ENCODE measurements at places on chromosomes 2 and 18.

DNA sequence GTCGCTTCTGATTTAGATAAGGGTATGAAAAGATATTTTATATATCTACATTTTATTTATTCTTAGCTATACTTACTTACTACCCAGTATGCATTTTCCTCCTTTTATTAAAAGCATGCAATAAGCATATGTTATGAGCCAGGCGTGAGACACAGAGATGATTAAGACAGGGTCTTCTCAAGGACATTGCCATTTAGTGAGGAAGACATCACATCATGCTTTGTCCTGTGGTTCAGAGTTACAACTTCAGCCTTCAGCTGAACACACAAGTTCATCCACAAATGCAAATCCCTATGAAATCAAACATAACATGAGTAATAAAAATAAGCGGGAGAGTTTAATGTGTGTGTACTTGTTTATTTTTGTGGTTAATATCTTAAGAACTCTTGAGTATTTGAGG, 30.2 kb downstream of the GRHL1 start:
- no peak for DNase-seq

DNA sequence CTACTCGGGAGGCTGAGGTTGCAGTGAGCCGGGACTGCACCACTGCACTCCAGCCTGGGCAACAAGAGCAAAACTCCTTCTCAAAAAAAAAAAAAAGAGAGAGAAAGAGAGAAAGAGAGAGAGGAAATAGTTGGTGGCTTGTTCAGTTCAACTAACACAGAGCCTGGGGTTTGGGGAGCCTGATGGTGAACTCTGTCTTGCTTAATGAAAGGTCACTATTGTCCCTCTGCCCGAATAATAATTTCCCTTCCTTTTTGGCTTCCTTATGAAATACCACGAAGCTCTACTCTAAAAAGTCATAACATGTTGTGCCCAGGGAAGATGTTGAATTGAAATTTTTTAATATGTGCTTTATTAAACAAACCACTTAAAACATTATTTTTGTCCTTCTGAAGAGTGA, 17.3 kb downstream of the BCL2 start:
- no peak for DNase-seq

- DNase-seq = no peak
Measured at GRCh38 chr2:196266855-196267254, 95.5 kb upstream of the STK17B start.

GRCh38 chr18:9147440-9148202, 11.0 kb downstream of the ANKRD12 start:
- DNase-seq = peak; percentile 86

- DNase-seq = no peak
Measured at GRCh38 chr18:74395648-74396154, 61.4 kb downstream of the DIPK1C start.

DNA sequence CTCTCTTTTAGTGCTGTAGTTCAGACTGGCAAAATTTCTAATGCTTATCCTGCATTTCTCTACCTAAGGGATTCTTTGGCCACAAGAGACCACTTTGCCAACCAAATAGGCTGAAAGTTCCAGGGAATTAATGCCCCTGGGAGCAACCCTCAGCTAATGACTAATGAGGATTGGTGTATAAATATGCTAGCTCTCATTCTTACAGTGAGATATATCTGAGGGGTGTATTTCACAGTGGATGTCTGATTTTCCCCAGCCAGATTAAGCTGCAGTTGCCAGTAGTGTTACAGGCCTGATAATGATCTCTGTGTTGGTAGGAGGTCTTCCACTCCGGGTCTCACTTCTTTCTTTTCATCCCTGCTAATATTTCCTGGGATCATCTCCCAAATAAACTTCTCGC, 90.4 kb downstream of the GULP1 start:
- DNase-seq = no peak

DNA sequence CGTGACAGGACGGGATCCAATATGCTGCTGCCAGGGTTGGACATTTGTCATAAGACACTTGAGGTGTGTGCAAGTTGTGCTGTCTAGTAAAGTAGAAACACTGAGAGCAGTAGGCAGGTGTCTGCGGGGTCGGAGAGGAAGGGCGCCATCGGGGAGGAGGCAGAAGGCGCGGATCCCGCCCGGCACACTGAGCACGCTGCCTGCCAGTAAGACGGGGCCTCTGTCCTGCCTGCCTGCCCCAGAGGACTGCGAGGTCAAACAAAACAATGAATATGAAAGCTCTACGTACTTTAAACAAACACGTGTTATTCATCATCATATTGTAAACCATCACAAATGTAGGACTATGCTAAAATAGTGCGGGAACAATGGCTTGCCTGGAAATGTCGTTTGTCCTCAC, 349.3 kb upstream of the SALL3 start:
- no peak for DNase-seq

- DNase-seq = peak; percentile 27
Measured at GRCh38 chr2:240437861-240438809, 2.7 kb downstream of the GPC1 start.

DNA sequence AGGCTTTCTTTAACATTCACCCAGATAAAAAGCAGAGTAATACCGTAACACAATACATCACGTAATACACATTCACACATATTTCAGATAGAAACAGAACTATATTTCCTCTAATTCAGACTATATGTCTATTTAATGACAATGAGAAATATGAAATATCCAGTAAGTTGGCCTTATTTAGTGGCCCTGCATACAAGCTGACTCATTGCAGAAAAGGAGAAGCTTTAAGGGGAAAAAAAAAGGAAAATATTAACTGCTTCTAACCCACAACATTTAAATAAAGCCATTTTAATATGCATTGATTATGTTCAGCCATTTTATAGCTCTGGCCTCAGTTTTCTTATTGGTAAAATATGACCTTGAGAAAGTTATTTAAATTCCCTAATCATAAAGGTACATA, 94.8 kb downstream of the PPP1R1C start:
- no peak for DNase-seq

- no peak for DNase-seq
Measured at GRCh38 chr18:57806978-57807285, 3.8 kb upstream of the ATP8B1 start.

- DNase-seq = no peak
Measured at GRCh38 chr2:231384970-231385369, 10.5 kb upstream of the B3GNT7 start.

- DNase-seq = peak; percentile 79
Measured at GRCh38 chr2:170201734-170202393, 23.9 kb downstream of the MYO3B start.

DNA sequence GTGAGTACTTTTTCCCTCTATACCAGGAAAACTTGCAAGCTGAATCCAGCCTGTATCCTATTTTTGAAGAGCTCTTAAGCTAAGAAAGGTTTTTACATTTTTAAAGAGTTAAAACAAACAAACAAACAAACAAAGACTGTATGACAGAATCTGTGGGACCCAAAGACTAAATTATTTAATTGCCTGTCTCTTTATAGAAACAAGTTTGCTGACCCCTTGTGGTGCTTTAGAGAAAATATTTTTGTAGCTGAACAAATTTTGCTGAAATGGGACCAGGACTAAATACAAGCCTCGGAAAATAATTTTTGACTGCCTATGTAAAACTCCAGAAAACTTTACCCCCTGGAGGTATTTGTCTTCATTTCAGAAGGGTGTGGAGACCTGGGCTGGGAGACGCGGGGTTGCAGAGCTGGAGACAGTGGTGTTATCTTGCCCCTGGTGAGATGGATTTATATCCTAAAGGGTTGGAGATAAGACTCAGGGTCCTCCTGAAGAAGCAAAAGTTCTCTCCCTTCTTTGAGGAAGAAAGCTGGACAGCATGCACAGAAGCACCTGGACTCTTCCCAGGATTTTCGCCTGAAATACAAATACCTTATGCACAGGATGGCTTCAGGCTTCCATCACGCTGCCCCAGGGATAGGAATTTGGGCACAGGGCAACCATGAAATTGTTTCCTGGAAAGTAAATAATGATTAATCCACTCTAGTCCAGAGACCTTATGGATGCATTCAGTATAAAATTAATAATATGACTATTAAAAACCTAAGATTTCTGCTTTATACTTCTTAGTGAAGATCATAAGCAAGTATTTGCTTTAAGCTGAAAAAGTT, 54.3 kb downstream of the TMX3 start:
- DNase-seq = peak; percentile 54

DNA sequence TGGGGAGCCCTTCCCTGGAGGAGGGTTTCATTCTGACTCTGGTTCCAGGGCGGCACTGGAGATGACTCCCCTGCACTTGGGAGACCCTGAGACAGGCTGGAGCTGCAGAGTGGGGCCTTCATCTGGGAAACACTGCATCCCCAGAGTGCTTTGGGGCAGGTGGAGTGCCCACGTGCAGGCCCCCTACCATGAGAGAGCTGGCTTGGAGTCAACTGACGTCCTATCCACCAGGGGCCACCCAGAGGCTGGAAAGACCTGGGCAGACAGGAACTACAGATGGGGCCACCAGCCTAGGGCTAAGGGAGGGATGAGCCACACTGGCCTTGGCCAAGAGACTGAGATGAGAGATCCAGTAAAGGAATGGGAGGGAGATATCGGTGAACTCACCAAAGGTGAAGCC, 153.8 kb downstream of the ASB1 start:
- DNase-seq = no peak

DNA sequence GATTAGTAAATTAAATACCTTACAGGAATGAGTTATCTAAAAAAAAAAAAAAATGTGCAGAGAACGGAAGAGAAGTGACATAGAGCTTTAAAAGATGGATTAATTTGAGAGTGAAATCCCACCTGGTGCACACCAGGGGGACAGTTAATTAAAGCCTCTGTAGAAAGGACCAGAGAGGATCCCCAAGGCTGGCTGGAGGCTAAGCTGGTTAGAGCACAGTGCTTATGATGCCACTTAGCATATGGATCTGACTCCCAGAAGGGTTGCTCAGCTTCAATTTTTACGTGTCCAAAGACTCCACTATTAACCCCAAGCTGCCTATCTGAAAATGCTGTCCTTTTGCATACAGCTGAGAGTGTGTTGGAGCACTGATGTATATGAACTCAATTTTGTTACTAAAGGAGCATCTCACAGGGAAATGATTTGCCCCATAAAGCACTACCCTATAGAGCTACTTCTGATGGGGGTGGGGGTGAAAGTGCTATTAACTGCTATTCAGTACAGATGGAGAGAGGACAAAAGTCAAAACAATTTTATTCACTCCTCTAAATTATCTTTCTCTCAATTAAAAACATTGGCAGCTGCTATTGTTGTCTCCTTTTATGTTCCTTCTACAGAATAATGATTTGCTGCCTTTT, 15.2 kb upstream of the SLC8A1 start:
- no peak for DNase-seq

DNA sequence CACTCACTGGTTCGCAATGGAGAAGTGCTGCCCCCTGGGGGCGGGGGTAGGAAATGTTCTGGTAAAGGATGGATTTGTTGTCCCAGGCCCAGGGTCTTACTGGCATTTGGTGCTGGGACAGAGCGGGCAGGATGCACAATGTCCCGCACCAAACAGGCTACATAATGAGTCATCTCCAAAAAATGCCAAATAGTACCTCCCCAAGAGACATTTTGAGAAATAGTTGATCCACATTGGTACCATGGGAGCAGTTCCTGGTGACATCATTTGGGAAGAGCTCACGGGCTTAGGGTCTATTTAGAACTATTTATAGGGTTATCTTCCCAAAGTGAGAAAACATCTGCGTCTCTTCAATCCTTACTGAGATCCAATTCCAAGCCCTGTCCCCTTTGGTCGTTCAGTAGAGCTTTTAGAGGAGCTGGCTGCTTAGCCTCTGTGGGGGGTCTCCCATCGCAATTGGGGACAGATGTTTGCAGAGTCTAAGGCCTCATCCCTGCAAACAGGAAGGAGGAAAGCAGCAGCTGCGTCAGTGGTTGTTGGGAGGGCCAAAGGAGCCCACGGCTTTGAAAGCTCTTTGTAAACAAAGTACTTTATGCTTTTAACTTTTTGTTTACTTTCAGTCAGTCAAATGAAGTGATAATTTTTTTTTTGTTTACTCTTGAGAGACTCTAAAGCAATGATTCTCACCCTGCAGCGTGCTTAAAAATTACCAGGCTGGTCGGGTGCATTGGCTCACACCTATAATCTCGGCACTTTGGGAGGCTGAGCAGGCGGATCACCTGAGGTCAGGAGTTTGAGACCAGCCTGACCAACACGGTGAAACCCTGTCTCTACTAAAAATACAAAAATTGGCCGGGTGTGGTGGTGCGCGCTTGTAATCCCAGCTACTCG, 49.3 kb downstream of the GREB1 start:
- DNase-seq = peak; percentile 65

DNA sequence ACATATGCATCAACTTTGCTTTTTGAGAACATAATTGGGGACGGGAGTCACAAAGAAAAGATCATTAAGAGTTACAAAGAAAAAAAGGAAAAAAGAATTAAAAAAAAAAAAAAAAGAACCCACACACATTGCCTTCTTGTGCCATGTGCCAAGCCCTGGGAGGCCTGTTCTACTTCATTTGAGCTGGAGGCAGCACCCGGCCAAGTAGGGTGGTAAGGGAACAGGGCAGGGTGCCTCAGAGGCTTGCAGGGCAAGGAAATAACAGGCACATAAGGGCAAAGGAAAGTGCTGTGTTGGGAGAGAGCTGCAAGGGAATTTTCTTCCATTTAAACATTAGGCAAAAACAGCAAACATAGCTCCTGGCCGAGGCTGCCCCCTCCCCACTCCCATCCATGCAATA, 418.0 kb downstream of the TMEM182 start:
- DNase-seq = no peak

DNA sequence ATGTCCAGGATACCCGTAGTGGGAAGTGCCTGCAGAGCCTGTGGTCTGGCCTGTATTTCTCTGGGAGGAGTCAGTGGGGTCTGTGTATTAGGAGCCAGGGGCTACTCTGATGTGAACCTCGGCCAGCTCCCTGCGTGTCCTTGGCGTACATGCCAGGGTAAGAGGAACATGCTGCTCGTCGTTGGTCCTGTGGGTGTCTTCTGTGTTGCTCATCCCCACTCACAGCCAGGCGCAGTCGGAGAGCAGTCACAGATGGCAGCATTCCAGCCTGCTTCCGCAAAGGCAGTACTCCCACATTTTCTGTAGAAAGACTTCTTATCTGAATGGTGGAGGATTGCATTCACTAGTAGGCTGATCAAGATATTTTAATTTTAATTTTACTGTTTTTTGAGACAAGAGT, 84.9 kb downstream of the DGKD start:
- no peak for DNase-seq

DNA sequence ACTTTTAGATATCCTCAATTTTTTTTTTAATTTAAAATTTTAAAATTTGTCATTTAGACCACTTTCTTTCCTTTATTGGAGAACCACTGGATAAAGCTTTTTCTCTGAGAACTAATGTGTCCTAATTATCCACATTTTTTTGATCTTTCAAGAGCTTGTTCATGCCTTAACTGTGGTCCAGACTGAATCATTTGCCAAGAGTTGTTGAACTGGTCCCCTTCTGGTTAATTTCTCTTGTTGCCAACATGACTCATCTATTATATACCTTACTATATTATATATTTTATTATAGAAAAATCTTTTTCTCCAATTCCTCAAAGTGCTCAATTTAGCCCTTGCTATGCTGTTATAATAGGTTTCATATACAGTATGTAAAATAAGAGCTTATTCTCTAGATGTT, 53.1 kb upstream of the TMEM87B start:
- no peak for DNase-seq

- DNase-seq = no peak
Measured at GRCh38 chr2:240960309-240960970, 38.0 kb upstream of the SNED1 start.

- DNase-seq = no peak
Measured at GRCh38 chr18:9517869-9518268, 42.6 kb downstream of the RALBP1 start.

- DNase-seq = no peak
Measured at GRCh38 chr2:194735837-194736542, 921.0 kb upstream of the SLC39A10 start.

- DNase-seq = peak; percentile 35
Measured at GRCh38 chr2:205714058-205714776, 31.9 kb downstream of the NRP2 start.
